ENCODE measurements at places on chromosomes 1 and 21.

GRCh38 chr21:39152271-39152670 lies 31.0 kb downstream of the PSMG1 start:
- peak; percentile 30 for DNase-seq

DNA sequence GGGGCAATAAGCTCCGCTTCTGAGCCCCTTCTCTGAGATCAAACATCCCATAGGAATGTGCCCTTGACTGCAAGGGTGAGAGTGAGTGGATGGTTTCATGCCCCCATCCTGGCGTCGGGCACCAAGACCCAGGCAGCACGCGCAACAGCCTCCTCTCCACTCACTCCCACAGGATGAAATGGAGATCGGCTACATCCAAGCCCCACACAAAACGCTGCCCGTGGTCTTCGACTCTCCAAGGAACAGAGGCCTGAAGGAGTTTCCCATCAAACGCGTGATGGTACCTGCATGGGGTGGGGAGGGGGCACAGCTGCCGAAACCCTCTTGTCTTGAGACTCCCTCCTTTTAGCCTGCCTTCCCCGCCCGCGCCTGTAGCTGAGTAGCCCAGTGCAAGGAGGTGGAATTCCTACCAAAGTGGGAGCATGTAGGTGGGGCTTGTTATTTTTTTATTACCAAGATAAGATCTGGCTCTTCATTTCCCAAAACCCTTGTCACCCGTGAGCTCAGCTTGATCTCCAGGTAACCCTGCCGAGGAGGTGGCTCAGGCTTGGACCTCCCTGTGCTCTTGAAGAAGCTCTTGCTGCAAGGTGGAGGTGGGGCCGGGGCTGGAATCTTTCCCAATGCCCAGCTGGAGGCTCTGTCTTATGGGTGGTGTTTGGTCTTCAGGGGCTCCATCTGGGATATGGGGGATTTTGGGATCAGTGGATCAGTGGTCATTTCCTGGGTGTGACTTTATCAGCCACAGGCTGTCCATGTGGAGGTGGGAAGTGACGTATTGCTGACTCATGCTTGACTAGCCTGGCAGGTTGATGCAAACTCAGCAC lies 24.0 kb upstream of the PADI6 start:
- DNase-seq = peak; percentile 56

DNA sequence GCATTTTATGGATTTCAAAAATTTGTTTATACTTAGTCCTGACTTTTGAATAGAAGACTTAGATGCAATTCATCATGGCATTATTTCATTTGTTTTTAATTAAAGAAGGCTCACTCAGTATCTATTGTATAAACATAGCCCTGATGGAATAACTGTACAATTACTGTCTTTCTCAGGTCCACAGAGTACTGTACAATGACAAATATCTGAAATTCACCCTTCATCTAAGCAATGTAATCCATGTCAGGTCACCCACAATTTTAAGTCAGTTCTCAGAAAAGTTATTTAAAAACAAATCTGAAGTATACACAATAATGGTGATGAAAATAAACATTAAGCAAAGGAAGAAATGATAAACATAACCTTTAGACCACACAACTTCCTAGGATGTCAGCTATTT lies 311.9 kb downstream of the GRIK1 start:
- no peak for DNase-seq

DNA sequence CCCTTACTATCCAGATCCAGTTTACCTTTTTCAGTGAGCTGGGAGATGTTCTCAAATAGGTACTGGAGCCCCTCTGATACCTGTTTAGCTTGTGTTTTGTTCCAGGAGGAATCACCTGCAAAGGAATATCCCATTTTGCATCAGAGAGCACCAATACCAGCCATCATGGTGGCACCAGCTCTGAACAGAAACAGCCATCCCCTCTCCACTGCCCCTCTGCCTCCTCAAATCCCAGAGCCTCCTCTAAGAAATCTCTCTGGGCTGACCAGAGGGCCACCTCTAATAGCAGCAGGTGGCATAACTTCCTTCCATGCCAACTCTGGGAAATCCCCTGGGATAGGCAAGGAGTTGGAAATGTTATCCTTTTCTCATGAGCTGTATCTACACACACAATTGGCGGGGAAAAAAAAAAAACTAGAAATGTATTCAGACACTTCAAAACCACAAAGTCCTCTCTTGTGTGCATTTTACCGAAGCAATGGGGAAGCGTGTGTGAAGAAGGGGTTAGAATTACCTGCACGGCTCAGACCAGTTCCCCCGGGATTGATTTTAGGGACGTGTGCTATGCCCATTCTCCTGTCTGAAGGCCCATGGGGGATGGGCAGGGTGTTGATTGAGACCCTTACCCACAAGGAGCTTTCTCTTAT lies 2.4 kb downstream of the PGLYRP4 start:
- no peak for DNase-seq

GRCh38 chr1:154353966-154354365 lies 28.6 kb downstream of the ATP8B2 start:
- DNase-seq = no peak

GRCh38 chr1:24939040-24939674 lies 9.1 kb upstream of the RUNX3 start:
- no peak for DNase-seq

DNA sequence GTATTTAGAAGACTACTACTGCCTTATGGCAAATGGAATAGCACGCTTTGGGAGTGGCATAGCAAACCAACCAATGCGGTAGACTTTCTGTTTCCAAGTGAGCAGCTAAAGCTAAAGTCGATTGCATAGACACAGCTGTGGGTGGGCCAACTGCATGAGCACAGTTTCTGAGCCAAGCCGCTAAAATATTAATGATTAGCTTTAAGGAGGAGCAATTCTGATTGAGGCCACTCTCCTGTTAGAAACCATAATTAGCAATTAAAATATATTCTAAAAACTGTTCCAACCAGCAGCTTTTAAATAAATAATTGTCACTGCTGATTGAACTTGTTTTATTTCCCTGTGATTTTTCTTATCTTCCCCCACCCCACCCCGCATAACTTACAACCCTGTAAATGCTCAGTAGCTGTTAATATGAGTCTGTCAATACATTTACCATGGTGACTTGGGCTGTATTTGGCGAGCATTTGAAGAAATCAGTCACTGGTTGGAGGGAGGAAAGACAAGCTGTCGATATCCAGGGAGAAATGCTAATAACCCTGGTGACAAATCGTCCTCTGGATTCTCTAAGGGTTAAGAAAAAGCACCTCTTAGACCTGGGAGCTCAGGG lies 32.2 kb downstream of the RNF220 start:
- no peak for DNase-seq

- DNase-seq = no peak
Observed at GRCh38 chr1:21319447-21320407, 29.5 kb upstream of the ECE1 start.

- peak; percentile 32 for DNase-seq
Observed at GRCh38 chr1:173122344-173122935, 71.7 kb upstream of the TNFSF18 start.

GRCh38 chr1:203526572-203526971 lies 32.6 kb downstream of the OPTC start:
- DNase-seq = peak; percentile 49

- no peak for DNase-seq
Observed at GRCh38 chr1:34868230-34869049, 8.9 kb upstream of the SMIM12 start.

DNA sequence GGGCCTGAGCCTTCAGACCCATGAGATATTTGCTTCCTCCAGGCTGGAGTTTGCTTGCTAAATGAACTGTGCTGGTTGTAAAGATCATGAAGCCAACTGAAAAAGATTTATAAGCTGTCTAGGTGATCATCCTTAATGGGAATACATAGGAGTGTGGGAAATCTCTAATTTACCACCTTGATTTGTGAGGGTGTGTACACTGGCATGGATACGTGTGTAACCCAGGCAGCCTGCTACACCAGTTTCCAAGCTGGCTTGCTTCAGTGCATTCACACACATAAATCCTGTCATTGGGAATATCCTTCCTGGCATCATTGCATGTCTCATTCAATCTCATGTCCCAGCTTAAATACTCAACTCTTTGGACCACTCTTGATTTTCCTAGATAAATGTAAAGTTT lies 57.6 kb upstream of the GNG12 start:
- no peak for DNase-seq

DNA sequence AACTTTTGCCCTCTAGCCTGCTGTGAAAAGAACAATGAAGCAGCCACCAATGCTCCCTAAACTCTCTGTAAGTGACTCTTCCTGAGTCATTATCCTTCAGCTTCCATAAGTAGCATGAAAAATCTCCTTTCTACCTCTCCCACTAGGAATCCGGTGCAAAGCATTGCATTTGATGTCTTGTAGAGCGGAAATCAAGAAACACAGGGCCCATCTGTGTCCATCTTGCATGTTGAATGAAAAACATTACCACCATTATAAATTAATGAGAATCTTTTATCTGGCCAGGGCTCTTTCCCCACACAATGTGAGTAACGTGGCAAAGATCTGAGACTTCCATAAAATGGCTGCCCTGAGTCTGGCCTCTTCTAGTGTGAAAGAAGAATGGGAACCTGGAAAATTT lies 324.4 kb downstream of the ADGRL2 start:
- no peak for DNase-seq

GRCh38 chr1:178689769-178690168 lies 35.3 kb upstream of the RALGPS2 start:
- DNase-seq = peak; percentile 27

GRCh38 chr1:116224561-116224960 lies 113.4 kb downstream of the MAB21L3 start:
- no peak for DNase-seq

DNA sequence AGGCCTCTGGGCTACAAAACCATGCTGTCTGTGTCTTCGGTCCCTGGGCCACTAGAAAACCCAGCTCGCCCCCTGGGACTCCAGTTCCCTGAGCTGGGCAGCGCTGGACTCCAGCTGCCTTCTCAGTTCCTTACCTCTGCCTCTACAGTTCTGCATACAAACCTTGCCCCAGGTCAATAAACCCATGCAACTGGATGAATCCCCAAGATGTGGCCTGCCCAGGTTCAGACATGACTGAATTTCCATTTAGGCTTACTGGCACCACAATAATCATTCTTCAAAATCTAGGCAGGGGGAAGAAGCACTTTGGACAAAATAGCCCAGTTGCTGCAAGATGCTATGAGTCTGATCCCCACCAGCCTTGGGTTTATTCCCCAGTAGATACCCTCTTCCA lies 159.5 kb downstream of the RRAGC start:
- no peak for DNase-seq

- DNase-seq = no peak
Observed at GRCh38 chr21:45982092-45982757, 655 bp downstream of the COL6A1 start.
